ENCODE measurements at places on chromosomes 4 and X.

DNA sequence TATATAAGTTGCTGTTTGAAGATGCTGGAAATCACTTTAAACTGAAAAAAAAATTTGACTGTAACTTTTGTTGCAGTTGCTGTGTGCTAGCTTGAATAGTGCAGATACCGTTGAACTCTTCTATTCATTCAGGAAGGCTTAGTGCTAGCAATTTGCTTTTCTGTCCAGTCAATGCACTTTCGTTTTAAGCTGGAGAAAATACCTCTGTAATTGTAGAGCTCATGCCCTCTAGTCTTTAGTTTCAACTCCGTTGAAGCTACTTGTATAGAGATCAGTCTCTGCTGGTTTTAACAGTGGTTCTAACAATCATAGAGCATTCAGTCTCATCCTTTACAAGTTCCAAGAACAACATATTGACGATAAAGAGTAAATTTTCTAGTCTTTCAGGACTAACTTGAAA is 49.0 kb upstream of the TRPC3 start:
- no peak for DNase-seq

DNA sequence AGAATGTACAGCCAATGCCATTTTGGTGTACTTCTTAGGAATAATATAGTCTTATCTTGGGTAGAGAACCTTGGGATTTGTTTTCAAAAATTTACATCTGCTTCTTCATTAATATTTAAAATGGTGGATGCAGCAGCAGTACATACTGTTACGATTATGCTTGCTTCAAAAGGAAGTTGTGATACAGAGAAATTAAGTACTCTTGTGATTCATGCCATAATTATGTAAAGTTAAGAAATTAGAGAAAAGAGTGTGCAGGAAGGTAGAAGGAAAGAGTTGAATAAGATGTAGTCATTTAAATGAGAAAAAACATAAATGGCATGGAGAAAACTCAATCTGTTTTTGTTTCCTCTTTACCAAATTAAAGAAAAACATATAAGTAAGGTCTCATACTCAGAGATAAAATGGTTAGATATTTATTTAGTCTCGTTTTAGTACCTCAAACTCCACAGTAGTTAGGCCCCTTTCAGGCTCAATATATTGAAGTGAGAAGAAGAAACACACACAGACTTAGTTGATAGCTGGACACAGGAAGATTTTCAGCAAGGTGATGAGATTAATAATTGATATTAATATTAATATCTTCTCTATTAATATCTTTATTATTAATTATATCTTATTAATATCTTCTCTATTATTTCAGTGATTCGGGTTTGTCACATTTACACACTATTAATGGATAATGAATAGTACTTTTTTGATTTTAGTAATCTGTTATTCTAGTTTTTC is 70.1 kb upstream of the HPGD start:
- no peak for DNase-seq

- DNase-seq = no peak
Measured at GRCh38 chr4:19372390-19372789, 879.3 kb upstream of the SLIT2 start.

GRCh38 chr4:104901438-104901837 is 245.2 kb upstream of the TET2 start:
- no peak for DNase-seq

GRCh38 chrX:63250253-63250868 is 100.8 kb downstream of the SPIN4 start:
- no peak for DNase-seq

All from activated CD8-positive, alpha-beta memory T cell treated with anti-CD3 and anti-CD28 coated beads, Interleukin-2, amount 50 U/mL, for 48 hours (primary cell).